DND-41 (cell line): ENCODE measurements at places on chromosomes 1 and 21.

DNA sequence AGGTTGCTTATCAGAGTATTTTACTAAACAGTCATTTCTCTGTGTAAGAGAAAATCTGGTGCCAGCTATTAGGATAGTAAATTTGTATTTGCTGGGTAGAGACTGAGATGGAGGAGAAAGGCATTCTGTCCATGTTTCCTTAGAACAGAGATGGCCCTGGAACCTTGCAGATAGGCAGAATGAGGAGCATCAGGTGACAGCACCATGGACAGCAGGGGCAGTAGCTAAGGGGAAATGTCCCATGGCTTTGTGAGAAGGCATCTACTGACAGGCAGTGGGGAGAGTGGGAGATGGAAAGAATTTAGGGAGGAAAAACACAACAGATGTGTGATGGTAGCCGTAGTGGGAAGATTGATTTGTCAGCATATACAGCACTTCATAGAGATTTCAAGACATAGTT, 105.0 kb downstream of the PRRX1 start:
- H3K4me3 ChIP-seq = no peak overlapping the region
- no peak for DNase-seq
- peaks cover 8% of the 10 kb centered on the region for H3K4me1 ChIP-seq
- no peaks in the 10 kb centered on the region for H3K27me3 ChIP-seq
- H3K27ac ChIP-seq = no peak overlapping the region
- no peaks in the 10 kb centered on the region for H3K36me3 ChIP-seq

DNA sequence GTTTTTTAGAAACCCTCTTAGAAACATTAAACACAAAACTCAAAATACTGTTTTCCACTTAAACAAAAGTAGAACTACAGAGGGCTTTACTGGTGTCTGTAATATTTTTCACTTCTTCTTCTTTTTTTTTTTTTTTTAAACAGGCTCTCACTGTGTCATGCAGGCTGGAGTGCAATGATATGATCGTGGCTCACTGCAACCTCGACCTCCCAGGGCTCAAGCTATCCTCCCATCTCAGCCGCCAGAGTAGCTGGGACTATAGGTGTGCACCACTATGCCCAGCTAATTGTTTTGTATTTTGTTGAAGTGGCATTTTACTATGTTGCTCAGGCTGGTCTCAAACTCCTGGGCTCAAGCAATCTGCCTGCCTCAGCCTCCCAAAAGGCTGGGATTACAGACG, 194.8 kb downstream of the DAB1 start:
- H3K4me3 ChIP-seq = no peak overlapping the region
- no peaks in the 10 kb centered on the region for H3K36me3 ChIP-seq
- DNase-seq = no peak

GRCh38 chr1:104702731-104703130, 953.0 kb downstream of the AMY1C start:
- H3K4me1 ChIP-seq = peaks cover 10% of the 10 kb centered on the region
- H3K36me3 ChIP-seq = no peaks in the 10 kb centered on the region
- H3K27me3 ChIP-seq = no peaks in the 10 kb centered on the region
- H3K27ac ChIP-seq = no peak overlapping the region
- no peak overlapping the region for H3K4me3 ChIP-seq
- DNase-seq = no peak

DNA sequence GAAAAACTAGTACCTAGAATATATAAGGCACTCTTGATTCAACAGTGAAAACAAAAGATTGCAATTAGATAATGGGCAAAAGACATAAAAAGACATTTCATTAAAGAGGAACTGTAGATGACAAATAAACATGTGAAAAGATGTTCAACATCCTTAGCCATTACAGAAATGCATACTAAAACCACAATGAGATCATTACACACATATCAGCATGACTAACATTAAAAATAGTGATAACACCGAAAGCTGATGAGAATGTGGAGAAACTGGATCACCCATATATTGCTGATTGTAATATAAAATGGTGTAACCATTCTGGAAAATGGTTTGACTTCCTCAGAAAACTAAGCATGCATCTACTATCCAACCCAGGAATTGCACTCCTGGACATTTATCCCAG, 340.3 kb downstream of the SEC16B start:
- H3K27ac ChIP-seq = no peak overlapping the region
- no peaks in the 10 kb centered on the region for H3K27me3 ChIP-seq
- no peak overlapping the region for H3K4me3 ChIP-seq
- no peak for DNase-seq
- no peaks in the 10 kb centered on the region for H3K4me1 ChIP-seq

GRCh38 chr1:53182111-53182593, 14.5 kb upstream of the CPT2 start:
- no peaks in the 10 kb centered on the region for H3K4me1 ChIP-seq
- H3K27me3 ChIP-seq = peaks cover 3% of the 10 kb centered on the region
- no peaks in the 10 kb centered on the region for H3K36me3 ChIP-seq
- no peak overlapping the region for H3K27ac ChIP-seq

DNA sequence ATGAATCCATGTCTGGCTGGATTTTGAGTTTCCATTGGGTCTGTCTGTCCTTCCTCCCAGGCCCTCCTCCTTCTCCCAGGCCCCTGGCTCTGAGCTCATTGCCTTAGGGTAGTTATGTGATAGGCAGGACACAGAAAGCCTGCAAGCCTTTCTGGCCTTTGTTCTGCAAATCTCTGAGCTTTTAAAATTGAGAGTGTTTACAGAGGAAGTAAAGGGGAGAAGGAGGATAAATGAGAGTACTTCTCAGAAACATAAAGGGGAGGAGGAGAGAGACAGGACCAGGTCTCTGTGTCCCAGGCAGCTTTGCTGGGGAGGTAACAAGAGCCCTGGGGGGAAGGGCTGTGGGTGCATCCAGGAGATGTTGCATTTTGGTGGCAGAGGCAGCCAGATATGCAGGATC, 126.7 kb downstream of the FOXD2 start:
- no peaks in the 10 kb centered on the region for H3K36me3 ChIP-seq
- H3K27me3 ChIP-seq = peaks cover 29% of the 10 kb centered on the region
- H3K27ac ChIP-seq = no peak overlapping the region
- H3K4me1 ChIP-seq = peaks cover 7% of the 10 kb centered on the region

GRCh38 chr1:156146769-156147405, 6.5 kb upstream of the SEMA4A start:
- peaks cover 5% of the 10 kb centered on the region for H3K27me3 ChIP-seq
- no peak for DNase-seq
- H3K27ac ChIP-seq = no peak overlapping the region
- no peak overlapping the region for H3K4me3 ChIP-seq

DNA sequence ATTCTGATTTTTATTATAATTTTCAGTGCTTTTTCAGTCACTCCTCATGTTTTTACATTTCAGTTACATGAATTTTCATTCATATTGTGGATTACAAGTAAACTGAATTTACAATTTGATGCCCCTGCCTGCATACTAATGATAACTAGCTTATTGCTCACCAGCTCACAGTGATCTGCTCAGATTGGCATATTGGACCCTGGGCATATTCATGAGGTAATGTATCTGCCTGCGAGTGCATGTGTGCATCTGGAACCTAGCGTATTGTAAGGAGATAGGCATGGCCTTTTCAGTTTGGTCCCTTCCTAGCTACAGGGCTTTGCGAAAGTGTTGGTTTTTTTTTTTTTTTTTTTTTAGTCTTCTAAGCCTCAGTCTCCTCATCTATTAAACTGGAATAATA, 213.7 kb downstream of the SDCCAG8 start:
- DNase-seq = no peak
- no peak overlapping the region for H3K27ac ChIP-seq
- no peaks in the 10 kb centered on the region; the same call in 1 of the 2 replicates for H3K36me3 ChIP-seq
- H3K4me3 ChIP-seq = no peak overlapping the region
- H3K4me1 ChIP-seq = peaks cover 15% of the 10 kb centered on the region

DNA sequence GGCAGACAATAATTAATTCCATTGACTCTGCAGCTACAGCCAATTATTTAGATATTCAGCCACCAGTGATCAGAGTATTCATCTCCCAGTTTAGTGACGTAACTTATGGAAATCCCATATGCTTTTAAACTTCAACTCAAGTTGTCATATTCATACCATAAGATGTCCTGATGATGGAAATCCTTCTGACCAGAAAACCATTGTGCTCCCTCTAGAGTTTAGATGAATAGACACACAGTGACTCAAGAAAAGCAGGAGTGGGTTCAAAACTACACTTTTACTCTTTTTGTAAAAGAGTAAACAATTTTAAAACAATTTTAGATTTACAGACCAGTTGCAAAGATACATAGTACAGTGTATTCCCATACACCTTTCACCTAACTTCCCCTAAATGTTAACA, 463.7 kb downstream of the KCNT2 start:
- no peak for DNase-seq
- no peak overlapping the region for H3K27ac ChIP-seq
- H3K4me3 ChIP-seq = no peak overlapping the region
- no peaks in the 10 kb centered on the region for H3K4me1 ChIP-seq
- H3K36me3 ChIP-seq = no peaks in the 10 kb centered on the region

GRCh38 chr1:9767964-9768668, 55.6 kb downstream of the CLSTN1 start:
- no peak overlapping the region for H3K4me3 ChIP-seq
- no peaks in the 10 kb centered on the region for H3K27me3 ChIP-seq
- DNase-seq = peak; percentile 52

DNA sequence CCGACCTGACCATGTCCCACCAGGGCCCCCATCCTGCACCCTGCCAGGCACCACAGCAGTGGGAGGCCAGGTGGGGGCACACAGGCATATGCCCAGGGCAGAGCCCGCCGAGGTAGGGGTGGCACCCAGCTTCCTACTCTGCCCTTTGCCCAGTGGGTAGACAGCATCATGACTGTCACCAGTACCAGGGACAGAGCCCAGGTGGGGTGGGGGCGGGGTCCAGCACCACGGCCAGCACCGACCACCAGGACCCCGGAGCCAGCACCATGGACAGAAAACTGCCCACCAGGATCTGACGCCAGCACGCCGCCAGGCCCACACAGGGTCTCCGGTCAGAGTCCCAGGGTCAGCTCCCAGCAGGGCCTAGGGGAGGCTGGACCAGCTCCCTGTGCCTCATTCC, 3.8 kb downstream of the TAS1R3 start:
- H3K27ac ChIP-seq = no peak overlapping the region
- H3K27me3 ChIP-seq = no peaks in the 10 kb centered on the region
- H3K4me3 ChIP-seq = no peak overlapping the region
- peak; percentile 68 for DNase-seq

DNA sequence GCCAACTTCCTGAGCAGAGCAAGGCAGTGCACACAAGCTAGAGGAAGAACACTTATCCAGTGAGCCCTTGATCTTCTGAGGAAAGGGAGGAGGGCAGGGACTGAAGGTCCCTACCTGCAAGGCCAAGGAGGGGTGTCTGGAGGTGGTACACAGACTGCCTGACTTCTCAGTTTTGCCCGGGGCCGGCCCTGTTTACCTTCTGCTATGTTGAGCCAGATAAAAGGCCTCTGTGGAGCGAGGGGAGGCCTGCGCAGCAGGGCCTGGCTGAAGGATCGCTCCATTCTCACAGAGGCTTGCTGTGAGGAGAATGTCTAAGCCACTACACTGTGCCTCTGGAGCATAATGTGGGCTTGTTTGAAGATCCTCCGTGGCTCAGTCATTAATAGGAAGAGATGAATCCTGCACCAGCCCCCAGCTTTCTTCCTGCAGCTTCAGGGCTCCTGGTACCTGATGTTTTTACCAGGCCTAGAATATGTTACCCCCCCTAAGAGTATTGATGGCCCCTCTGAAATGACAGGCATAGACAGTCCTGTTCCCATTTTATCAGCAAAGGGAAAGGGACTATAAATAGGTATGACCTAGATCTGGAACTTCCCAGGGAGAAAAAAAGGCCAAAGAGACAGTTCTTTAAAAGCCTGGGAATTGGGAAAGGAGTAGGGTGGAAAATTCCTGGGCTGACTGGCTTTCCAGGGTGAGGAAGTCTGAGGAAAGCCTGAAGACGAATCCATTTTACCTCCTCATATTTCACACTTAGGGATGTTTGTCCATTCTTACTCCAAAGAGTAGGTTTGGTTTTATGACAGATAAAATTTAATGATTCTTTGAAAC, 4.7 kb downstream of the POGK start:
- H3K4me1 ChIP-seq = peaks cover 40% of the 10 kb centered on the region
- DNase-seq = no peak
- no peak overlapping the region for H3K27ac ChIP-seq

DNA sequence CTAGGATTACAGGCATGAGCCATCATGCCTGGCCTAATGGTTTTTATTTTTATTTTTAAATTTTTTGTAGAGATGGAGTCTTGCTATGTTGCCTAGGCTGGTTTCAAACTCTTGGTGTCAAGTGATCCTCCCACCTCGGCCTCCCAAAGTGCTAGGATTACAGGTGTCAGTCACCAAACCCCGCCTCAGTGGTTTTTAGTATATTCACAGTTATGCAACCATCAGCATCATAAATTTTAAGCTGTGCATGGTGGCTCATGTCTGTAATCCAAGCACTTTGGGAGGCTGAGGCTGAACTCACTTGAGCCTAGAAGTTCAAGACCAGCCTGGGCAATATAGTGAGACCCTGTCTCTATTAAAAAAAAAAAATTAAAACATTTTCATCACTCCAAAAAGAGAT, 28.6 kb downstream of the PIK3CD start:
- no peak overlapping the region for H3K4me3 ChIP-seq
- peaks cover 43% of the 10 kb centered on the region for H3K36me3 ChIP-seq
- H3K27me3 ChIP-seq = no peaks in the 10 kb centered on the region

DNA sequence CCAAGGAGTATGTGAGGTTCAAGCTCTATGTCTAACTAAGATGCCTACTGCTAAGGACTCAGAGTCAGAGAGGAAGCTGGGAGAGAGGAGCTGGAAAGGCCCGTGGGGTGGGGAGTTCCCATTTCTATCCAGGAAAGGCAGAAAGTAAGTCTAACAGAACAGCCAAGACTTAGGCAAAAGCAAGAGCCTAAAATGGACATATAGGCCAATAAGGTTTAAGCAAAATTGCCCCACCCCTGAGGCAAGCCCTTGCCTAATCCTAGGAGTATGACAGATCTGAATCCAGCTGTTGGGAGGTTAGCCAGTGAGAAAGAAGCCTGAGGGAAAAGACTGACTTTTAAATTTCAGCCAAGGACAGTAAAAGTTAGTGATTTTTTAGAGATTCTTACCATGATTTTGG, 1.6 kb upstream of the KLHDC9 start:
- no peak for DNase-seq
- H3K27me3 ChIP-seq = no peaks in the 10 kb centered on the region

DNA sequence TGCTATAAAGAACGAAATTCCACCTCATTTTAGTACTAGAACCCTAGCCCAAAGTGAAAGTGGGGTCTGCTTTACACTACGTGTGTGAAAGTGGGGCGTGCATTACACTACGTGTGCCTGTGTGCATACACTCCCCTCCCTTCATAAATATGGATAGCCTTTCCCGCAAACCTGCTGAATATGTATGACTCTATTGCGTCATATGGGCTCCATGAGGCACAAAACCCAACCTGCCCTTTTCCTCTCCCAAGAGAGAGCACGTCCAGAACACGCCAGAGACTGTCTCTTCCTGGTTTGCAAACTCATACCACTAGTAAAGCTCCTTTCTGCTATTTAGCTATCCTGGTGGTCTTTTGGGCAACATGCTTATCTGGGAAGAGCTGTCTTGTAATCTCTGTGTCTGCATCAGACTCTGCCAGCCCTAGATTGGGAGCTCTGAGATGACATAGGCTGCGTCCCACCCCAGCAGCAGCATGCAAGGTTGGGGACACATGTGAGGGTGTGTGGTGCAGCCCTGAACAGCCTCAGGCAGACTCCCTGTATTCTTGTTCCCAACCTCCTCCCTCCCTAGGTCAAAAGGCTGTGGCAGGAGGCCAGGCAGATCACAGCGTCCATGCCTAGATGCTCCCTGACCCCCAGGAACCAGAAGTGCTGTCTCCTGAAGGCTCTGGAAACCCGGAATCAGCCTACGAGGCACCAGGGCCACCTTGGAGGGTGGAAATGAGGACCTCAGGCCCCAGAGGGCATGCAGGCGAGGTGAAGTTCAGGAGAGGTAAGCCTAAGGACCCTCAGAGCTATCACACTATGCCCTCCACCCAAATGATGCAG, 12.3 kb upstream of the PADI1 start:
- no peaks in the 10 kb centered on the region for H3K4me1 ChIP-seq
- H3K27ac ChIP-seq = no peak overlapping the region
- no peak overlapping the region for H3K4me3 ChIP-seq
